ENCODE measurements at places on chromosomes 1 and 21. TPM values are rescaled to one million over a fixed set of nuclear protein-coding genes. Genes with fewer than 3 reads are reported as not detected.

- peaks cover 15% of the 10 kb centered on the region for H3K4me1 ChIP-seq
- no peak overlapping the region for H3K4me3 ChIP-seq
- H3K27me3 ChIP-seq = no peaks in the 10 kb centered on the region
- no peak overlapping the region for H3K27ac ChIP-seq
- DNase-seq = peak; percentile 80
Measured at GRCh38 chr1:27940297-27940696, 5.5 kb downstream of the SMPDL3B start.

GRCh38 chr1:18256282-18257235, 149.0 kb downstream of the IGSF21 start:
- no peaks in the 10 kb centered on the region for H3K4me1 ChIP-seq
- no peaks in the 10 kb centered on the region for H3K36me3 ChIP-seq
- no peak overlapping the region for H3K4me3 ChIP-seq
- no peak overlapping the region for H3K27ac ChIP-seq
- peak; percentile 76 for DNase-seq
- no peaks in the 10 kb centered on the region for H3K27me3 ChIP-seq

DNA sequence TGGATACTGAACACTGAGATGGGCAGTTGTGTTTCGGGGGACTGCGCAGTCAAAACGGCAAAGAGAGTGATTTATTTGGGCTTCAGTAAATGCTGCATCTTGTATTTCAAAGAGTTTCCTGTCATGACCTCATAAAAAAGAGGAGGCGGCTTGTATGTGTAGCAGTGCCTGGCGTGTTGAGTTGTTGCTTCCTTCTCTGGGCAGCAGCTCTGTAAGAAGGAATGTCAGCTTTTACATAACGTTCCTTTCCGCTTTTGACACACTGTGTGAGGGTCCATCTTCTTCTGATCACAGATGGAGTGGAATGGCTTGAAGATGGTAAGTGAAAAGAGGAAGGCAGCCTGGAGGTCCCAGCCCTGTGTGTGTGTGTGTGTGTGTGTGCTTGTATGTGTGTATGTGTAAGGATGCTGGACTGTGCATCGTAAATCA, 941 bp downstream of the ELAVL4 start:
- H3K36me3 ChIP-seq = no peaks in the 10 kb centered on the region
- H3K27ac ChIP-seq = no peak overlapping the region
- no peak for DNase-seq
- H3K27me3 ChIP-seq = no peaks in the 10 kb centered on the region
- H3K4me1 ChIP-seq = no peaks in the 10 kb centered on the region

DNA sequence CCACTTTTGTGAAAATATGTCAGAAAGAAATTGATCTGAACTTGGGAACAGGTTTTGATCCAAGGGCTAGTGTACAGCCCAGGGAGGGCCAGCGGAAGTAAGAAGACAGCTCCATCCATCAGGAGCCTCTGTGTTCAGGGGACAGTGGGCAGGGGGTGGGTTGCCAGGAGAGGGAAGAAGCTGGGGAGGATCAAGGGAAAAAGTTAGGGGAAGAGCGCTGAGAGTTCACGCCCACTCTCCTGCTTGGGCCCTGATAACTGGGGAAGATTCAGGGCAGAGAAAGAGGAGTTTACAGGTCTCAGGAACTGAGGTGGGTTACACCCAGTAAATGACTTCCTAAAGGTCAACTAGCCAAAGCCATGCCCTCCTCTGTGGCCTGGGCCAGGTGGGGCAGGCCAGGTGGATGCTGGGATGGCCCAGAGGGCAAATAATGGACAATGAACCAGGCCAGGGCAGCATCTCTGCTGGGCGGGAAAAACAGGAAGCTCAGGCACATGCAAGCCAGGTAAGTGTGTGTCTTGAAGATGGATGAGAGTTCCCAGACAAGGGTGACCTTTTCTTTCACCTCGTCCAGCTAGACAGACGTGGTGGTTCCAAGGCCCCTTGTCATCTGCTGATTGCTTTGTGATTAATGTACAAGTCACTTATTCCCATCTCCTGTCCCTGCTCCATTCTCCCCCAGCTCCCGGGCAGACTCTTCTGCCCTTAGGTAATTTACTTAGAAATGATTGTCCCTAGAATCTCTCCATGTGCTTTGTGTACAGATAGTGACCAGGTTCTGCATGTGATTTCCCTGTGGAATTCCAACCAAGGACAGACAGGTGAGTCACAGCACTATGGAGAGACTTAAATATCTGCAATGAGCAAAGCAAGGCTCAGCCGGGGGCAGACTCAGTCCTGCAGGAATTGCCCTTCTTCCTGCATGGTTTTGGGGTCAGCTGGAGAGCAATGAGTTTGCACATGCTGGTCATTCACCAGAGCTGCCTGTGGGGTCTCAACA, 57.0 kb downstream of the MDM4 start:
- H3K4me1 ChIP-seq = no peaks in the 10 kb centered on the region
- no peaks in the 10 kb centered on the region for H3K36me3 ChIP-seq
- no peak overlapping the region for H3K27ac ChIP-seq

GRCh38 chr1:82870332-82870731, 1069.6 kb downstream of the ADGRL2 start:
- no peaks in the 10 kb centered on the region for H3K4me1 ChIP-seq
- H3K4me3 ChIP-seq = no peak overlapping the region
- no peak overlapping the region for H3K27ac ChIP-seq
- no peaks in the 10 kb centered on the region for H3K36me3 ChIP-seq
- no peak for DNase-seq
- H3K27me3 ChIP-seq = no peaks in the 10 kb centered on the region

CIART gene
- 0.35 TPM for total RNA-seq

- H3K27me3 ChIP-seq = peaks cover 41% of the 10 kb centered on the region
- H3K4me3 ChIP-seq = no peak overlapping the region
- H3K36me3 ChIP-seq = no peaks in the 10 kb centered on the region
- peaks cover 7% of the 10 kb centered on the region for H3K4me1 ChIP-seq
- no peak for DNase-seq
Measured at GRCh38 chr1:9843576-9843945, 19.8 kb upstream of the CLSTN1 start.

GRCh38 chr21:45336870-45337269, 49.2 kb upstream of the POFUT2 start:
- DNase-seq = no peak
- H3K4me1 ChIP-seq = peaks cover 9% of the 10 kb centered on the region
- H3K27ac ChIP-seq = no peak overlapping the region
- H3K27me3 ChIP-seq = peaks cover 74% of the 10 kb centered on the region
- H3K4me3 ChIP-seq = no peak overlapping the region
- H3K36me3 ChIP-seq = no peaks in the 10 kb centered on the region

GRCh38 chr21:41425588-41425953, 468 bp upstream of the MX1 start:
- no peaks in the 10 kb centered on the region for H3K4me1 ChIP-seq
- H3K27ac ChIP-seq = no peak overlapping the region
- DNase-seq = no peak
- no peak overlapping the region for H3K4me3 ChIP-seq

DNA sequence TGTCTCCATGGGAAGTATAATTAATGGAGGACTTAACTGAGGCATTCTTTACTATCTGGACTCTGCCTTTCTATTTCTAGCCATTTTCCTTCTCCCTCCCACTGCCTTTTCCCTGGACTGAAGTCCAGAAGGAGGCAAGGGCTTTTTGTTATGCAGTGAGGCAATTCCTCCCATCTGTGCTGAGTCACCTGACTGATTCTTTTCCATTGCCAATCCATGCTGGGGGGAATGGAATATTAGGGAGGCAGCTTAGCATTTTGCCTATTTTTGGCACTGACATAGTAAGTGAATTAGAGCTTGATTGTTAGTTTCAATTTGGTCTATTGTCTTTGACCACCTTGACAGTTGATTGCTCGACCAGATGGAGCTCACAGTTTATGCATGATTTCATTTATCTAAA, 1000.6 kb upstream of the PRMT6 start:
- H3K27me3 ChIP-seq = no peaks in the 10 kb centered on the region
- no peak overlapping the region for H3K4me3 ChIP-seq
- no peak for DNase-seq

GPR37L1 gene
- not detected for total RNA-seq

DNA sequence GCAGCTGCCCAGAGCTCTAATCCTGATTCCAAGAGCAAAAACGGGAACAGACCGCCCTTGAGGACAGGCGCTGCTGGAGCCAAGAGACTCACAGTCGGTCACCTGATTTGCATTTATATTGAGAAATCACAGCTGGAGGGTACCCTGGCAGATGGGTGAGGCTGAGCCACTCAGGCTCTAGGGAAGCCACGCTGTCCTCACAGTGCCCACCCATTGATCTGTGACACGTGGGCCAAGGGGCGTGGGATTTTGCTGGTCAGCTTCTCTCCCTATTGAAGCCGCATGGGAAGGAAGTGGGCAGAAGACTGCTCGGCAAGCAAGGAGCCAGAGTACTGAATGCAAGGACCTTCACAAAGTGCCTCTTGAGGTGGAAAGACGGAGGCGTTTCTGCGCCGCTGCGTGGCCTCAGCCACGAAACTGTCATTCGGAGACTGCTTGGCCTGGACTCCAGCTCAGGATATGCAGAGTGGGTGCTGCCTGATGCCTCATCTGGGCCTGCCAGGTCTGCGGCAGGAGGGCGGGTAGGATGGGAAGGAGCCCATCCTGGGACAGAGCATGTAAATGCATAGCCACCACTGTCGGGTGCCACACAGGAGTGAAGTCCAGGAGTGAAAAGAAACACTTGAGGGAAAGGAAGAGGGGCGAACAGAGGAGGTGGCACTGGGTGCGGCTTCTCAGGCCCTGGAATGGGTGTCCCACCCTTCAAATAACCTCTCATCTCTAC, 139.8 kb downstream of the PGBD5 start:
- H3K36me3 ChIP-seq = no peaks in the 10 kb centered on the region
- no peak overlapping the region for H3K4me3 ChIP-seq
- H3K27me3 ChIP-seq = peaks cover 26% of the 10 kb centered on the region
- H3K27ac ChIP-seq = no peak overlapping the region
- H3K4me1 ChIP-seq = no peaks in the 10 kb centered on the region

DNA sequence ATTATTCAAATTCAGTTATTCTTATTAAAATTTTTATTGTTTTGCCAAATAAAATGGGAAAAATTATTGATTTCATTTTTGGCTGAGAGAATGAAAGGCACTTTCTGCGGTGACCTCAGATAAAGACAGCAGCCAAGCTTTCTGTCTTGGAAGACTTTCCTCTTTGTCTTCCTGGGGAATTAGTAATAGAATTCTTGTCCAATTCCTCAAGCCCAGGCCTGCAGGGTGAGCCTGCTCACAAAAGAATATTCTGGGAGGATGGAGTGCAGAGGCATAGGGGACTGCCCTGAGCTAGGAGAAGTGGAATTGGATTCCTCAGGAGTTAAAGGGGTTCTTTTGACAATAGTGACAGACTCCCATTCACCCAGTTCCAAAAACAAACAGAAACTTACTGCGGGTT, 614.5 kb upstream of the ADGRL2 start:
- DNase-seq = no peak
- H3K27ac ChIP-seq = no peak overlapping the region
- no peaks in the 10 kb centered on the region for H3K36me3 ChIP-seq
- no peaks in the 10 kb centered on the region for H3K4me1 ChIP-seq
- no peaks in the 10 kb centered on the region for H3K27me3 ChIP-seq
- no peak overlapping the region for H3K4me3 ChIP-seq

CD1D gene
- 0.07 TPM for total RNA-seq

RIMS3 gene
- total RNA-seq = 1.2 TPM

- no peak within 1 kb of the TSS for H3K4me3 ChIP-seq
Measured at GRCh38 chr1:225888898-225889601, at the start of gene LEFTY1. TSS of gene LEFTY1 (minus strand) at chr1:225889146. CDS start at chr1:225889066, 80 bp downstream.

DNA sequence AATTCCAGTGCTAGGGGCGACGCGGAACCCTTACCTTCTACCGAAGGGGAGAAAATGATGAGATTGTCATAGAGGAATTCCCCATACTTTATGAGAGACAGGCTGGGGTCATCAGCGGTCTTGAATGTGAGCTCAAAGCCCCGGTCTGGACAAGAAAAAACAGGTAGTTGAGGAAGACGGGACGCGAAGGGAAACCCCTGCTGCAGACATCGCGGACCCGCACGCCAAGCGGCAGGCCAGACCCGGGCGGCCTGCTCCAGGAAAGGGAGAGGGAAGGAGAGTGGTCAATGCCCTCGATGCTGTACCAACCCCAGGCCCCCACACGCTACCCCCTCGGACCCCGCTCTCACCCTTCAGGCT, 342 bp downstream of the DDOST start:
- no peaks in the 10 kb centered on the region for H3K27me3 ChIP-seq
- H3K4me3 ChIP-seq = peak overlapping the region; percentile 84
- peak overlapping the region; percentile 53 for H3K27ac ChIP-seq

FAM43B gene
- not detected for total RNA-seq

- peaks cover 19% of the 10 kb centered on the region for H3K27me3 ChIP-seq
- H3K4me3 ChIP-seq = no peak overlapping the region
- no peaks in the 10 kb centered on the region for H3K4me1 ChIP-seq
- no peak for DNase-seq
- H3K27ac ChIP-seq = no peak overlapping the region
Measured at GRCh38 chr1:160708801-160709200, 2.8 kb downstream of the CD48 start.

DNA sequence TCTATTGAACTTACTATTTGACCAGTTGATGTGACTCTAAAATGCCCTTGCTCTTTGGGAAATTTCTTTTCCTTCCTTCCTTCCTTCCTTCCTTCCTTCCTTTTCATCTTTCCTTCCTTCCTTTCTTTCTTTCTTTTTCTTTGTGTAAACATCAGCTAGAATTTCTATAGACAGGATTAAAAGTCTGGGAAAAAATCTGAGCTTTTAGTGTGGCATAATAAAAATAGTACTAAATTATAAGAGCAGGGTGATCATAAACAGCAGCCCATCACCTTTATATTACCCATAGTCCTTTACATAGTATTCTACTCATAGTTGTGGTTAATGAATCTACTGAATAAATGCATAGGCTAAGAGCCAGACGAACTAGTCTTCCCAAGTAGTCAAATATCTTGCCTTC, 281.0 kb upstream of the DAB1 start:
- H3K4me3 ChIP-seq = no peak overlapping the region
- no peaks in the 10 kb centered on the region for H3K4me1 ChIP-seq
- no peaks in the 10 kb centered on the region for H3K36me3 ChIP-seq
- no peak overlapping the region for H3K27ac ChIP-seq
- DNase-seq = no peak
- H3K27me3 ChIP-seq = no peaks in the 10 kb centered on the region

- H3K4me1 ChIP-seq = no peaks in the 10 kb centered on the region
- no peaks in the 10 kb centered on the region for H3K27me3 ChIP-seq
Measured at GRCh38 chr1:222971146-222971545, 156.3 kb downstream of the DISP1 start.

DNA sequence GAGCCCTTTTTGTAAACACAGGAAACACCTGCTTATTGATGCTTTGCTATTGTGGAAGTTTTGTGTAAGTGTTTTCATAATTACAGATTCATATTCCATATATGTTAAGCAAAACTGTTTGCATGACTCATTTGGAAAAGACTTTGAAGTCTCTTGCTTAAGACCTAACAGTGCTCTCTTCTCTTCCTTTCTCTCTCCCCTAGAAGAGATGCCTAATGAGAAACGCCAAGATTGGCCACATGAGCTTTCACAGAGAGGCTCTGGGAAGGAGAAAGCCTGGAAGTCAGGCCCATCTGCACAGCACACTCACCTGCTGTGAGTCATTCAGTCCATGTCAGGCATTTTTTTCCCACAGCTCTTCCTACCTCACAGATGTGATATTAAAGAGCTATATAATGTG, 101.6 kb upstream of the PALMD start:
- H3K27me3 ChIP-seq = no peaks in the 10 kb centered on the region
- H3K27ac ChIP-seq = no peak overlapping the region
- no peak for DNase-seq
- no peaks in the 10 kb centered on the region for H3K36me3 ChIP-seq
- H3K4me1 ChIP-seq = no peaks in the 10 kb centered on the region
- H3K4me3 ChIP-seq = no peak overlapping the region

Measured in K562 (cell line).